Hypothalamus (tissue), 51 donors: ENCODE measurements at places on chromosomes 13 and 19.
A peak's percentile ranks its signal among the peaks of the same experiment; 100 is the strongest.

DNA sequence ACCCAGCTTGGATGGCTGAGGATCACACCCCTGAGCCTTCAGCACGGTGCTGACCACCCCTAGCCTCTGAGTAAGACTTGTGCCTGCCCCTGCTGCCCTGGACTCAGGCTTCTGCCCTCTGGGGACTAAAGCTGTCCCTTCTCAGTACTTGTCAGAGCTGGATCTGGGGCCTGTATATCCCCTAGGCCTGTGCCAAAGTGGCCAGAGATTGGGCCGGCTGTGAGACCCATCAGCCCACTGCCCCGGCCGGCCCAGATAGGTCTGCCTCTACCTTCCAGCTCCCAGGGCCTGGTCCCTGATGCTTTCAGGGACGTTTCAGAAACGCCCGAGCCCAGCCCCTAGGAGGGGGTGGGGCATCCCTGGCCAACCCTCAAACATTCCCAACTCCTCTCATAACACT lies 137.8 kb downstream of the ZDHHC20 start:
- no peak for DNase-seq

GRCh38 chr19:39405958-39406655 lies 540 bp upstream of the ZFP36 start:
- DNase-seq = no peak

- peak; percentile 24 for DNase-seq
These were observed 22.0 kb downstream of the ITGBL1 start for GRCh38 chr13:101474419-101474957.

GRCh38 chr13:48808683-48809082 lies 155.0 kb downstream of the CYSLTR2 start:
- no peak for DNase-seq

GRCh38 chr19:39833160-39833463 lies 850 bp downstream of the DYRK1B start:
- no peak for DNase-seq

DNA sequence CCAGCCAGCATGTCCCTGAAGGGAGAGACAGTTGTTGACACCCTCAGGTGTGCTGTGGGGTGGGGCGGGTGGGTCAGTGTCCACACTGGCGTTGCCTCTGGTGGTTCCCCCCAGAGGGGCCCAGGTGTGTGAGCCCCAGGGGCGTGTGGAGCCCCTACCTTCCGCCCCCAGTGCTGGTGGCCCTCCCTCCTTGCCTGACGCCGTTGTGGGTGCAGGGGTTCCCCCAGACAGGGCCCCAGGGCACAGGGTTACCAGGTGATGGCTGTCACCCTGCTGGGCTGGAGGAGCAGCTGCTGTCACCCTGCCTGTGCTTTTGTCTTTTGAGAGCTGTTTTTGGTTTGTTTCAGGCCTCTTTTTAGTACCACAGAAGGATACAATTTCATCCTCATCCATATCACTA lies 27.2 kb downstream of the ATP4B start:
- no peak for DNase-seq

DNA sequence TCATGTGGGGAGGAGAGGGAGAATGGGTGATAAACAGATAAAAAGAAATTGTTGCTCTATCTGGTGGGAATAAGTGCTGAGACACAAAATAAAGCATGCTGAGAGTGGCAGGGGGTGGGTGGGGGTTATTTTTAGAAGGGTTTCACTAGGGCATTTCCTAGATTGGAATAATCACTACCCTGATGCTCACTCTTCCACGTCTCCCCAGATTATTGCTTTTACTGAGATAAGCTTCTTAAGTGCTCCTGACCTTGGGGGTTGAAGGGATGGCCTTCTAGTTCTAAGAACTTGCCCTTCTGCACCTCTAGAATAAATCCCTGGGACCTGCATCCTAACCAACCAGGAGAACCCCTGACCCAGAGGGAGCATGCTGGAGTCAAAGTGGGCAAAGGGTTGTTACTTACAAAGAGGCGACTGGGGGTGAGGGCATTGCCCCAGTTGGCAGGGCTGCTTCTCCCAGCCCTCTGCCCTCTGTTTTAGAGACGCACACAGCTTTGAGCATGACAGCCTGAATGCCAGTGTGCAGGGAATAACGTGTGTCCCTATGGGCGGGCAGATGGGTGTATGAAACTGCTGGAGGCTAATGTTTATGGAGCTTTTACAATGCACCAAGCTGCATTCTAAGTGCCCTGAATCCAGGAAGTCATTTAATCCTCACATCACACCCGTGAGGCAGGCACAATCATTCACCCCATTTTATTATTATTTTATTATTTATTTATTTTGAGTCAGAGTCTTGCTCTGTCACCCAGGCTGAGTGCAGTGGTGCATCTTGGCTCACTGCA lies 743 bp downstream of the RDH8 start:
- no peak for DNase-seq

DNA sequence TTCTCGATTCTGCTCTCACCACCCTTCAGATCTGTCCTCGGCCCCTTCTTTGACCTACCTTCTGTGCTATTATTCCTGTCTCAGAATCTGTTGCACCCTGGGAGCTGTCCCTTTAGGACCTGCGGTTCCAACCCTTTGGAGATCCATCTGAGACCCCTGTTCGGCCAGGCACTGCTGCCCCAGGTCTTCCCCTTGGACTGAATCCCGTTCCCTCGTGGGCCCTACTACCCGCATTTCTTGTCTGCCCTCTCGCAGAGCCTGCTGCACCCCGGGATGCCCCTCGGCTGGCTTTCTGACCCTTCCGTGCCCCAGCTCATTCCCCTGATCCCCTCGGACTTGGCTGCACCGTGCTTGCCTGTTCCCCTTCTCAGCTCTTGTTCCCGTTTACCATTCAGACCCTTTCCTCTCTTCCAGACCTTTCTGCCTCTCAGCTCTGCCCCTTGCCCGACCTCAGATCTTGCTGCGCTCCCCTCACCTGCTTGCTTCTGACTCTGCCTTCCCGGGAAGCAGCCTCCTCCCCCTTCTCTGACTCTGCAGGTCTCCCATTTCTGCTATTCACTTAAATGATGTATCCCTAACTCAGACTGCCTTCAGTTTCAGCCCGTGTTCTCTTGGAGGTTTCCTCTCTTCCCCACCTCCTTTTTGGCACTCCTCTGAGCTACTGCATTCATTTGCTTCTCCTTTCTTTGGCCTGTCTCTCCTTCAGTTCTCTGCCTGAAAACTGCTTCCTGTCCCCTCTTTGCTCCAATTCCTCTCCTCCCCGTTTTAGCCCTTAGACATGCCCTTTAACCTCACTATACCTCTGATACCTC lies 1.1 kb downstream of the ARHGAP35 start:
- DNase-seq = peak; percentile 42

- DNase-seq = no peak
These were observed 393.5 kb upstream of the GPC6 start for GRCh38 chr13:92833071-92833470.

- peak; percentile 12 for DNase-seq
These were observed 4.5 kb downstream of the MAMSTR start for GRCh38 chr19:48714759-48715675.

- DNase-seq = no peak
These were observed 580 bp upstream of the KATNAL1 start for GRCh38 chr13:30307971-30308290.

DNA sequence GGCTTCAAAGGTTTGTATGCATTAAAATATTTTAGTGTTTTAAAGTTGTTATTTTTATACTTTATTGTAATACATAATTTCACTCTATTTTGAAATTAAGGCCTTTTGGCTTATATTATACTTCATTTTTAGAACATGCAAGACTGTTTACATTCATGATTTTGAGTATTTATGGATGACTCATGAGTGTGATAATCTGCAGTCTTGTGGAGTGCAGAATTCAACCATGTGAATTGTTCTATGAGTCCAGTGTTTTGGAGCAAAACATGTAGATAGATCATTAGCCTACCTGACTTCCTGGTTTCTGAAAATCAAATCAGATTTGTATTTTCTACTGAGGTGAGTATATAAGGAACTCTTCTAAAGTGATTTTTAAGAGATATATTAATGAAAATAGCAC lies 241.8 kb downstream of the PCCA start:
- DNase-seq = no peak

GRCh38 chr19:19160461-19161035 lies 9.5 kb downstream of the MEF2B start:
- no peak for DNase-seq

DNA sequence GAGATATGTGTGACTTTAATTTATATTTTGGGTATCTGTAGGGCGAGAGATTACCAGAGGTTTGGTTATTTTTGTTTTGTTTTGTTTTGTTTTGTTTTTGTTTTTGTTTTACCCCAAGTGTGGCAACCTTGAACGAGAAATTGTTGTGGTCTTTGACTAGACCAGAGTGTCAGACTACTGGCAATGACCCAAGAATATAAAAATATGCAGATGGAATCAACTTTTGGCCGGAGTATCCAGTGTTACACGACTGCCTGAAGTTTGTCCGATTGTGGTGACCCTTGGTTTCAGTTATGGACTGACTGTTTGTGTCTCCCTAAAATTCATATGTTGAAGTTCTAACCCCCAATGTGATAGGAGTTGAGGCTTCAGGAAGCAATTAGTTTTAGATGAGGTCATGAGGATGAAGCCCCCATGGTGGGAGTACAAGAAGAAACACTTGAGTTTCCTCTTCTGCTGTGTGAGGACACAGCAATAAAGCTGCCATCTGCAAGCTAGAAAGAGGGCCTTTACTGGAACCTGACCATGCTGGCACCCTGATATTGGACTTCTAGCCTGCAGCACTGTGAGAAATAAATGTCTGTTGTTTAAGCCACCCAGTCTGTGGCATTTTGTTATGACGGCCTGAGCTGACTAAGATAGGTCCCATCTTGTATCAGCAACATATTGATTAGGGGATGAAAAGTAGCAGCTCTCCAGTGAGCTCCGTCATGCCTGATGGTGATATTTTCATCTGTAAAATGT lies 261.7 kb downstream of the MTUS2 start:
- no peak for DNase-seq

GRCh38 chr13:24063281-24063877 lies 97.1 kb upstream of the SPATA13 start:
- no peak for DNase-seq

- DNase-seq = no peak
These were observed at the start of gene KLK10 for GRCh38 chr19:51019544-51019925. TSS of gene KLK10 (minus strand) at chr19:51019709. CDS start at chr19:51019130, 579 bp downstream.

GRCh38 chr13:35479038-35479492 lies 2.6 kb upstream of the MAB21L1 start:
- no peak for DNase-seq

GRCh38 chr13:106462710-106463109 lies 72.8 kb downstream of the EFNB2 start:
- no peak for DNase-seq

DNA sequence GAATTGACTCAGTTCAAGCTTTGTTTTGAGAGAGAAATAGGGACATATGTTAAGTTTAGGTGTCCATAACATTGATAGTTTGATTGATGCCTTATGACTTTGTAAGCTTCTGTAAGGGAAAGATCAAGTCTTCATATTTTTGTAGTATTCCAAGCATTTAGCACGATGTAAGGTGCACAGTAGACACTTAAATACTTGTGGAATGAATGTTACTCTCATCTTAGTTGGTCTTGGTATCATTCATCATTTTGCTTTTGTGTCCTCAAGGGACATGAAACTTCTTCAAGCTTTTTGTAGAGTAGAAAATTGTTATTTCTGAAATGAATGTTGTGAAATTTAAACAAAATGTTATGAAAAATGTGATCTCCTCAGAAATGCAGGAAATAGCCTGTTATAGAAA lies 10.1 kb downstream of the TDRD3 start:
- DNase-seq = no peak

DNA sequence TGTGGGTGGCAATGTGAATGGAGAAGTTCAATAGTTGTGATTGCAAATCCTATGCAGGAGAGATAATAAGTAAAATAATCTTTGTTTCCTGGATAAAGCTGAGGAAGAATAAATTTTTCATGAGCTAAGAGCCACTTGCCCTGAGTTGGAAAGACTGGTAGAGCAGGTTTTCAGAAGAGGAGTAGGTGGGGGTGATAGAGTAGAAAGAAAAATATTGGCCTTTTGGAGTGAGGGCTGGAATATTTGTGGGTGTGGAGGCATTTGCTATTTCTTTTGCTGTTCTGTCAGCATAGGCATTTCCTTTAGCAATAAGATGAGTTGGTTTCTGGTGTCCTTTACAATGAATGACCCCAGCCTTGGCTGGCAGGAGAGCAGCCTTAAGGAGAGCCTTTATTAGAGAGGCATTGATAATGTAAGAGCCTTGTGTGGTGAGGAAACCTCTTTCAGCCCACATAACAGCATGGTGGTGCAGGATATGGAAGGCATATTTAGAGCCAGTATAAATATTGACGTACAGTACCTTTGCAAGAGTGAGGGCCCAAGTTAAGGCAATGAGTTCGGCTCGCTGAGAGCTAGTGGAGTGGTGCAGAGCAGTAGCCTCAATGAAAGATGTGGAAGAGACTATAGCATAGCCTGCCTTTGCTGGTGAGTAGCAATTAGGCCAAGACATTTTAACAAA lies 11.6 kb upstream of the ZNF431 start:
- no peak for DNase-seq

DNA sequence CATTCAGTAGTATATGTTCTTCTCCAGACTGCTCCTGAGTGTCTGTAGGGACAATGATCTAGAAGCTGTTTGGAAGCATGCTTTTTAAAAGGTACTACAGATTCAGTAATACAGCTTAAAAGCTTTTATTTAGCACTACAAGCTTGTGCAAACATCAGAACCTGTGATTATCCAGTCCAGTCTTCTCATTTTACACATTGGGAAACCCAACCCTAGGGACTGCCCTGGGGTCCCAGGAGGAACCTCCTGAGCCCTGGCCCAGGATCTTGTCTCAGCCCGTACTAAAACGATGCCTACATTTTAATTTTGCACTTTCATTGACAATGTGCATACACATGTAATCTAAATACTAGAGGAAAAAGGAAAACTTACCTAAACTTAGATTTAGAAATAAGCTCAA lies 12.5 kb downstream of the DOCK9 start:
- DNase-seq = no peak

DNA sequence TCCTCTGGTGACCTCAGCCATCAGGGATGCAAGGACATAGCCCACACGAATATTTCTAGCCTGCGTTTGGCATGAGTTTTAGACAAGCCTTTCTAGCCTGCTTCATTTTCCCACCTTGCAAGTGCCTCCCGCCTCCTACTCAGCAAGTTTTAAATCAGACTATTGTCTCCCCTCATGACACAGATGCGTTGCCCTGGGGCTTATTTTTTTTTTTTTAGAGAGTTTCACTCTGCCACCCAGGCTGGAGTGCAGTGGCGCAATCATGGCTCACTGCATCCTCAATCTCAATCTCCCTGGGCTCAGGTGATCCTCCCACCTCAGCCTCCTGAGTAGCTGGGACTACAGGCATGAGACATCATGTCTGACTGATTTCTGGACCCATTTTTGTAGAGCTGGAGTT lies 14.6 kb downstream of the GJB2 start:
- no peak for DNase-seq

GRCh38 chr13:39779337-39780265 lies 124.1 kb downstream of the COG6 start:
- no peak for DNase-seq
